ENCODE measurements at places on chromosomes 2 and 18.

GRCh38 chr18:63617049-63617914, 26.8 kb downstream of the SERPINB4 start:
- DNase-seq: no peak

GRCh38 chr2:41896186-41896846, 151.5 kb upstream of the PKDCC start:
- peak; percentile 31 for DNase-seq

- DNase-seq: no peak
Observed at GRCh38 chr18:26504831-26505230, 43.5 kb downstream of the KCTD1 start.

GRCh38 chr18:67794521-67794920, 278.0 kb upstream of the DSEL start:
- DNase-seq: no peak

GRCh38 chr2:241541564-241542277, 16.8 kb upstream of the BOK start:
- no peak for DNase-seq

DNA sequence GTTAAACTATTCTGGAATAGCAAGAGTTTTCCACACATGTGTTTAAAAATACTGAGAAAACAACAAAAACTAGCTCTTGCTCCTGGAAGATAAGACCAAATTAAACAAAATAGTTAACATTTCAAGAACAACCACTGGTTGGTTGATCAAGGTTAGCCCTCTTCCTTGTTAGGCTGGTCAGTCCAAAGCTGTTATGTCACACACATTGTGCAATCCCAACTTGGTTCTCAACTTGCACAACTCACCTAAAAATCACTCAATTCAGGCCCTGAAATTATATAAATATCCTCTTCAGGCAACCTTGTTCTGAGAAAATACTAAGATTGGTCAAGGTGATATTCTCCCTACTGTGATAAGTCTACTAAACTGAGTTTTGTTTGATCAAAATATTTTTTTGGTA, 169.7 kb upstream of the LRP1B start:
- DNase-seq: no peak

GRCh38 chr18:59697236-59697932, at the start of gene CCBE1:
CCBE1 (minus strand) TSS chr18:59697423.
- DNase-seq: peak; percentile 4

GRCh38 chr2:181690860-181691259, 10.5 kb upstream of the NEUROD1 start:
- DNase-seq: no peak

DNA sequence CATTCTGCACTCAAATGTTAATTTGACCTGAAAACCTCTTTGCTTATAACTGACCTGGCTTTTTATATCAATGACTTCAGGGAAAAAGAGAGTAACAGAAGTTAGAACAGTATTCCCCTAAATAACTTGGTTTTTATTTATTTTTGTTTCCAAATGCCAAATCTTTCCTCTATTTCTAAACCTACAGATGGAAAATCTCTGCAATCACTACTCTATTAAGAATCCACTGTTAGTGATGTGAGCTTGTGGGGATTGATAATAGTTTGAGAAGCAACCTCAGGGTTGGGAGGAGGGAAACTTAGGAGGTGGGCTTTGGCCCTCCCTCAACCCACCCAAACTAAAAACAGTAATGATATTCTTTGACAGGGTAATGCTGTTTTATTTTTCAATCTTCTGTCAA, 351.8 kb downstream of the DCC start:
- DNase-seq: no peak

GRCh38 chr2:11375689-11376027, 31.2 kb upstream of the ROCK2 start:
- no peak for DNase-seq

GRCh38 chr2:16195681-16196070, 255.3 kb downstream of the MYCN start:
- no peak for DNase-seq

DNA sequence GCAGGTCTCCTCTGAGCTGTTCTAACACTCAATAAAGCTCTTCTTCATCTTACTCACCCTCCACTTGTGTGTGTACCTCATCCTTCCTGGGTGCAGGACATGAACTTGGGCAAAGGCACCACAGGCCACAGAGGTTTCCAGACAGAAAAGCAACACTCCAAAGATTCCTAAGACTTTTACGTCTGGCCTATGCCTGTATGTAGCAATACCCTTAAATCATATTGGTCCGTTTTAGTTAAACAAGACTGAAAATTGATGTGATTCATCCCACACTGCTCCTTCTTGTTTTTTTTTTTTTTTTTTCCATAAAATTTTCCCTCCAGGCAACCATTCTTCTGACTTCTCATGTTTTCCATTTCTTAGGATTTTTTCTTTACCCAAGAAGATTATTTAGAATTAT, 404.3 kb downstream of the PID1 start:
- DNase-seq: no peak

- DNase-seq: no peak
Observed at GRCh38 chr18:27400001-27400400, 214.9 kb upstream of the CHST9 start.

DNA sequence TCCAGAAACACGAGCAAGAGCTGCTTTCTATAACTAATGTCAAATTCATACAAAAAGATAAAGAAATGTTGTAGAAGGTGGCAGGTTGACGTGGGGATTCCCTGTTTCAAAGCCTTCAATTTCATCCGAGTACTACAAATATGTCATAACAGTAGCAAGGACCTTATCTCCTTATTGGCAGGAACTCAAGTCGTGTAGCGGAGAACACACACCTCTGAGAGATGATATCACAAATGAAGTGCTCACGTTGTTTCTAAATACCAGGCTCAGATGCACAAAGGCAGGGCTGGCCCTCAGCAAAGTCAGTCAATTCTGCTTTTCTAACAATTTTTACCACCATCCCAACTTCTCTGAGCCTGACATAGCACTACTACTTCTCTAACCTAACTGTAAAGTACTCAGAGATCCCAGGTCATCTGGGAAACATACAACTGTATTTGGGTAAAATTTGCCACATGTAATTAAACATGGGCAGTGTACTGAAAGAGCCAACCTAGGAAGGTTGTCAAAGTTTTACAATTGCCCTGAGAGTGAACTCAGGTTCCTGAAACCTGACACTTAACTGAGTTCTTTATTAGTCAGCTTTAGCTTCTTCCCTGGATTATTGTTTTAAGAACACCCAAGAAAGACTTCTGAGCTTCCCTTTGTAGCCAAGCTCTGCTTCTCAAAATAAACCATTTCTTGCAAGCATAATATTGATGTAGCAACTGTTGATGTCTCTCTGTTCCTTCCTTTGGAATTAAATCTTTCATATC, 813.7 kb upstream of the ACVR2A start:
- DNase-seq: no peak

DNA sequence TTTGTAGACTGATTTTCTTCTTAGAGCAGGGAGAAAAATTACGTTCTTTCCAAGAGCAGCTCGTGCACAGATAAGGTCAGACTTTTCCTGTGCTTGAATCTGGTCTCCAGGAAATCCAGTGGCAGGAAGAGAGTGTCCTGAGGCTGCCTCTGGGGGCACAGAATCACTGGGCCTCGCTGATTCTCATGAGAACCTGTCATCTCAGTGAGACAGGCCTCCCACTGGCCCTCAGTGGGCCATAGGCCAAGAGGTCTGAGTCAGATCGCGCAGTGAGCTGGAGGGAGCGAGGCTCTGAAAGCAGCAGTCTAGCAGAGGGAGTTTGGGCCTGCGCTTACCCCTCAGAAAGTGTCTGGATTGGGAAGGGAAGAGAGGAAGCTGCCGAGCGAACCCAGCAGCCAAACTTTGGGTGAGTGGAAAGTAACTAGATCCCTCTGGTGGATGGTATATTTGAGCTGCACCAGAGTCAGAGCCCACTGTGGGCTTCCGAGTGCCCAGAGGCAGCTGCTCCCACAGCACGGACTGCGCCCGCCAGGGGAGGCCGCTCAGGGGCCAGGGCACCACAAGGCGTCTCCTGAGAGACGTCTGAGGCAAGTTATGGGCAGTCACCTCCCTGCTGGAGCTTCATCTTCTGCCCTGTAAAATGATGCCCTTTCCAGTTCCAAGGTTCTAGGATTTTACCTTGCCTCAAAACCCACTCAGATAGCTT, 8.2 kb downstream of the GDF7 start:
- DNase-seq: no peak

- no peak for DNase-seq
Observed at GRCh38 chr2:159706385-159706980, 5.8 kb upstream of the MARCHF7 start.

DNA sequence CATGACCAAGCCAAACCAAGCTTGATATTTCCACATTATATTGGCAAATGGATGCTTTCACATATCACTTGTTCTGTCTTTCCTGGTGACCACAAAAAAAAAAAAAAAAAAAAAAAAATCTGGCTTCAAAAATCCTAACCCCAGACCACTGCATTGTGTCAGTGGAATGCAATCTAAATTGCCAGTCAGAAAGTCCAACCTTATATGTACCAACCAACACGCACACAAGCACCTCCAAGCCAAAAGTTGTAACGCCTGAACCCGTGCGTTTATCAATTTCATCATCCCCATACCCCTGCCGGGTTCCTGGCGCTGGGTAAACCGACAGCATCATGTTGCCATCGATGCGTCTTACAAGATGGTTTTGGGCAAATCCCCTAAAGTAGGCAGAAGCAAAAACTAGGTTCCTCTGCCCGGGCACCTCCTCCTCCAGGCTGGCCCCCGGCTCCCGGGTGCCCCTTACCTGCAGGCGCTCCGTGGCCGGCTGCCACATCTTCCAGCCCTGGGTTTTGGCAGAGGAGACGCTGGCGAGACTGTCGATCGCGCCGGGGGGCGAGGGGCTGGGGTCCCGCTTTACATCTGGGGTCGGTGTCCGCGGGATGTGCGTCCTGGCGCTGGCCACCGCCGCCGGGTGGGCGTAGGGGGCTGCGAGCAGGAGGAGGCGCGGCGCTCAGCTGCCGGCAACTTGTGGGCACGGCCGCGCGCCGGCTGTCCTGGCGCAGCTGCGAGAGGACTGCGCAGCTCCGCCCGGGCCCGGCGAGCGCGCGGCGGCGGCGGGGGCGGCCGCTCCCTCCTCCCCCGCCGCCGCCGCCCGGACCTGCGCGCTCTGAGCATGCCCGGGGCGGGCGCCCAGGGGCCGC, at the start of gene PID1:
PID1 (minus strand) TSS at position 737 of the 860 bp plus-strand sequence; CDS start at position 493, 244 bp downstream.
- DNase-seq: no peak

GRCh38 chr2:154837035-154837434, 138.5 kb downstream of the KCNJ3 start:
- no peak for DNase-seq

- DNase-seq: no peak
Observed at GRCh38 chr2:132618734-132619133, 51.3 kb downstream of the LYPD1 start.

DNA sequence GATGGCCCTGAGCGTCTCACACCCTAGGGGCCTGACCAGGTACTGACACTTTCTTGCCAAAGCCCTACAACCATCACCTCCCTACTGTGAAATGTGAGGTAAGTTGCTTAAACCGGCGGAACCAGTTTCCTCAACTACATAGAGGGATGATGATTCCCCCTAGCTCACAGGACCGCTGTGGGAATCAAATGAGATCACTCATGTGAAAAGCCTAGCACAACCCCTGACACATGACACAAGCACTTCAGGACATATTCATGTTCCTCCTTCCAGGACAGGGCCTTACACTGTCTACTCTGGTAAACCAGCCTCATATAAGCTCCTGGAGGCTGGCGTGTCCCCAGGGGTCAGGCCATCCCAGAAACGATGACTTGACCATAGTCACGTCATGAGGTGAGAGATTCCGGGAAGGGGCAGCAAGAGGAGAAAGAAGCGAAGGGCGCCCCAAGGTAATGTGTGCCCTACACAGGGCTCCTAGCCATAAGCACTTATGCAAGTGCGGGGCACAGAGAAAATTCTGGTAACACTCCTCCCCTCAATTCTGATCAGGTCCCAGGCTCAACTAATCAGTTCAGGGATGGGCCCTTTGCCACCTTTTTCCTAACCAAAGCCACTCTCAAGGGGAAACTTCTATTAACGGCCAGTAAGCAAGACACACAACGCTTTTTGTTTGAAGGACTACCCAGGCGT, 49.5 kb downstream of the C2orf42 start:
- peak; percentile 68 for DNase-seq

- DNase-seq: no peak
Observed at GRCh38 chr18:48687346-48688042, 148.7 kb downstream of the CTIF start.

DNA sequence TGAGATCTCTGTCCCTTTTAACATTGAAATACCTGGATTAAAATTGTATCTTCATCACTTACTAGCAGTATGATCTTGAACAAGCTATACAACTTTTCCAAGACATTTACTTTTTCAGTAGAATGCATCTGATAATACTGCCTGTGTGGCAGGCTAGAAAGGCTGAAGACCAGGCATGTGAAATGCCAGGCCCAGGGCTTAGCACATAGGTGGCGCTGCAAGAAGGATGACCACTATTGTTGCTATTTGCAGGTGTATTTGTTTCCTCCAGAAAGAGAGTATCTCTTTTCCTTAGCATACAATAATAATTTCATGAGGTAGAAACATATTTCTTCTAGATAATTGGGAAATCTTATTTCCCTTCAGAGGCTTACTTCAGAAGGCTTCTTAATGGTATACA, 331.3 kb downstream of the THSD7B start:
- no peak for DNase-seq

- DNase-seq: no peak
Observed at GRCh38 chr2:179703702-179704101, 157.7 kb downstream of the ZNF385B start.

- DNase-seq: no peak
Observed at GRCh38 chr18:7305416-7305815, 74.5 kb downstream of the LRRC30 start.

DNA sequence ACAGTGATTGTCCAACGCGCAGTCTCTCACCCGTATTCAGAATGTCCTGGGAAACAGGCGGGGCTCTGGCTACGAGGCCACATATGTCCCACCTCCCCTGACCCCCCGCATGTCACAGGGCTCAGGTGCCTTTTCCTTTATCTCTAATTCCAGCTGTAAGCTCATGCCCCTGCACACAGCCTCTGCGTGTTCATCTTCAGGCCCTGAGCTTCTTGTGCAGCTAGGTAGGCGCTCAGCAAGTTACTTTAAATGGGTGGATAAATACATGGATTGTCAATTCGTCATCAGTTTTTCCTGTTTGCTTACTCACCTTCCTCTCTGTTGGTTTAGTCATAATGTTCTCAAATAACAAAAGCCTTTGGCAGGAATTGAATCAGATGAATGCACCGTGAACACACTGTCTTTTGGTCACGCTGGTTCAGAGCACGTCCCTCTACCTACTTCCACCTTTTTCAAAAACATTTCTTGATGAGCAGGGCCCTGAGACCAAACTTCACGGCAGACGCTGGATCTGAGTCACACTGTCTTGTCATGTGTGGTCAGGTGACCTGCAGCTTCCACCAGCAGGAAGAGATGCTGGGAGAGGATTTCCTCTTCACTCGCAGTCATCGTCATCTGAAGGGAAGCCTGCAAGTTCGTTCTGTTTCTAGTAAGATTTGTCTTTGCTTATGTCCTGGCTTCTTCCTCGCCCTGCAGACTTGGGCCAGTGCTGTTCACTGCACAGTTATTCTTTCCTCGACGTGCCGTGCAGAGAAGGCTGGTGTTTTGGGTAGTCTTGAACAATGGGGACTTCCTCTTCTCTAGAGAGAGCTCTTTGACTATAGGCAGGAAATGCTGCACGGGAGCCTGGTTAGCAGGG, 138.1 kb downstream of the PTGR3 start:
- peak; percentile 64 for DNase-seq
